ENCODE measurements at places on chromosomes 3 and 15.

- peak; percentile 32 for DNase-seq
These were observed 115.8 kb downstream of the FBXL22 start for GRCh38 chr15:63712828-63713520.

- no peak for DNase-seq
These were observed 47.3 kb downstream of the AMOTL2 start for GRCh38 chr3:134326760-134327593.

DNA sequence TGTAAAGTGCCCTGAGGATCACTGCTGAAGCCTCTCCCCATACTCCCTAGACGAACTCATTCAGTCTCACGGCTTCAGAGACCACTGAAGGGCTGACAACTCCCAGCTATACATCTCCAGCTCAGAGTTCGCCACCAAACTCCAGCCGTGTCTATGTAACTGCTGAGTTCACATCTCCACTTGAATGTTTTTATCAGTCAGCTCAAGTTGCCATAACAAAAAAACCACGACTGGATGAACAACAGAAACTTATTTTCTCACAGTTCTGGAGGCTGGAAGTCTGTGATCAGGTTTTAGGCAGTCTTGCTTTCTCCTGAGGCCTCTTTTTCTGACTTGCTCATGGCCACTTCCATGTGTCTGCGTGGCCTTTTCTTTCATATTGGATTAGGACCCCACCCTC, 223.0 kb upstream of the LRRFIP2 start:
- DNase-seq: no peak

- DNase-seq: peak; percentile 59
These were observed 14.3 kb downstream of the SMC4 start for GRCh38 chr3:160413613-160414248.

DNA sequence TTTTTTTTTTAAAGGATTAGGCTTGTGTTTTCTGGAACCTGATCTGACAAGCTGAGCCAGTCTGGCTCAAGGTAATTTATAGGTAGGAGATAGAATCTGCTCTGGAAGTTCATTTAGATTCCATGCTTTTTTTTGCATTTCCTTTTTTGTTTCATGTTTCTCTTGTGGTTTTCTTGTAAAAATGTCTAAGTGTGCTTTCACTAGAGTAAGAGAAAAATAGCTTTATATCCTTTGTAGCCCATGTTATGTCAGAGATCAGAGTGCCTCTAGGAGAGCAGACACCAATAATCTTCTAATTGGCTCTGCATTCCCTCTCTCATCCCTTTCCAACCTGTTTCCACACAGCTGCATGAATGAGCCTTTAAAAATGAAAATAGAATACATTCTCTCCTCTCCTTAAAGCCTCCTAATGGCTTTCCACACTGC, 389.8 kb upstream of the KCNMB2 start:
- DNase-seq: no peak

- DNase-seq: no peak
These were observed 340 bp downstream of the TMEM44 start for GRCh38 chr3:194632809-194633348.

GRCh38 chr15:82585072-82585471, 44.8 kb upstream of the RPS17 start:
- DNase-seq: no peak

GRCh38 chr3:127887321-127887720, 27.7 kb upstream of the KBTBD12 start:
- DNase-seq: no peak

DNA sequence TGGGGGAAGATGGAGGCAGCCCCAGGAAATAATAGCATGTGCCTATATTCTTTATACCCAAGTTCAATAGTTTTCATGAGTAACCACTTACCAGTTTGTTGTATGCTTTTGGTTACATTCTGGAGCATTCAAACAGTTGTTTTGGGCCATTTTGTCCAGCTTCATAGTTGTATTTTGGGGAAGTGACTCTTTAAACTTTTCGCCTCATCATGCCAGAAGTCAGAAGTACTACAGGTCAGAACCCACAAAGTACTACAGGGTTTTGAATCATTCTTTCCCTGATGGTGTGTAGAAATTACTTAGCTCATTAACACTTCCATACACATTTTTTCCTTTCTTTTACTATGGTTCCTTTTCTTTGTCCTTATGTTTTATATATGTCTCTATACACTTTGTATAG, 210.6 kb downstream of the ARPP21 start:
- DNase-seq: no peak

- no peak for DNase-seq
These were observed 47.4 kb upstream of the P3H2 start for GRCh38 chr3:190167936-190168680.

DNA sequence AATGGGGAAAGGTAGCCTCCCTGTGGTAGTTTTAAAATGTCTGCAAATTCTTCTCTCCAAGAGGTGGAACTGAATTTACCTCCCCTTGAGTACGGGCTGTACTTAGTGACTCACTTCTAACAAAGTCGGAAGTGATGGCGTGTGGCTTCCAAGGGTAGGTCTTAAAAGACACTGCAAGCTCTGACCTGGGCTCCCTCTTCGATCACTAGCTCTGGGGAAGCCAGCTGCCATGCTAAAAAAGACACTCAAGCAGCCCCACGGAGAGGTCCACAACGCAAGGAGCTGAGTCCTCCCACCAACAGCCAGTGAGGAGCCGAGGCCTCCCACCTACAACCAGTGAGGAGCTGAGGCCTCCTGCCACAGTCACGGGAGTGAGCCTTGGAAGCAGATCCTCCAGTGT, 122.0 kb upstream of the HACD2 start:
- DNase-seq: no peak

GRCh38 chr3:197028728-197029510, 698 bp downstream of the MELTF start:
- peak; percentile 19 for DNase-seq

GRCh38 chr15:40105517-40106202, 3.0 kb downstream of the BMF start:
- peak; percentile 14 for DNase-seq

GRCh38 chr3:111314181-111314873, 227.7 kb upstream of the CD96 start:
- DNase-seq: no peak

- no peak for DNase-seq
These were observed 240.2 kb downstream of the TP63 start for GRCh38 chr3:189871418-189871817.

DNA sequence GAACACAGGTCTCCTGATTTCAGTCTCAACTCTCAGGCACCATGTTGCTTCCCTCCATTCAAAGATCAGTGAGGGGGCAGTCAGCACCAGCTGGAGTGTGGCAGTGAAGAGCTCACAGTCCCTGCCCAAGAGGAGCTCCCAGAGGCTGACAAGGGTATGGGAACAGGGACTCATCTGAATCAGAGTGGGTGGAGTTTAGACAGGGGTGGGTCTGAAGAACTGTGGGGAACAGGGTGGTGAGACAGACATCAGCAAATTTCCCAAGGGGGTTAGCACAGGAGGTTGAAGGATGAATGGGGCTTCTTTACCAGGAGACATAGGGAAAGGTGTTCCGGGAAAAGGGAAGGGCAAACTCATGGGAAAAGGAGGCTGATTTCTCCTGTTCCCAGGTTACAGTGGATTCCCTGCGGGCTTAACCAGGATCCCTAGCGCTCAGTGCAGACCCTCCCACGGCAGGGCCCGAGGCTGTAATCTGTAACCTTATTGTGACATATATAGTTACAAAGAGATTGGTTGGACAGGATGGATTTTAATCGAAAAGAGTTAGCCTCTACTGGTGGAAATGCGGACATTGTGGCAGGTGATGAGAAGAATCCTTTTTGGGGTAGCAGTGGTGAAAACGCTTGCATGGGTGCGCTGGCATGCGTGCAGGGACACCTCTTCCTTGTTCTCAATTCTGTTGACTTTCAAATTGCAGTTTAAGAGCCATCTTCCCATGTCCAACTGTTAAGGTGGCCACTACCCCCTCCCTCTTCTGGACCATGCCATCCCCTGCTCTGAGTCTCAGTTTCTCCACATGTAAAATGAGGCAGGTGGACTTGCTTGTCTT, 160.3 kb downstream of the SMAD6 start:
- no peak for DNase-seq

- DNase-seq: no peak
These were observed 779 bp upstream of the CTNNB1 start for GRCh38 chr3:41198526-41198925.

DNA sequence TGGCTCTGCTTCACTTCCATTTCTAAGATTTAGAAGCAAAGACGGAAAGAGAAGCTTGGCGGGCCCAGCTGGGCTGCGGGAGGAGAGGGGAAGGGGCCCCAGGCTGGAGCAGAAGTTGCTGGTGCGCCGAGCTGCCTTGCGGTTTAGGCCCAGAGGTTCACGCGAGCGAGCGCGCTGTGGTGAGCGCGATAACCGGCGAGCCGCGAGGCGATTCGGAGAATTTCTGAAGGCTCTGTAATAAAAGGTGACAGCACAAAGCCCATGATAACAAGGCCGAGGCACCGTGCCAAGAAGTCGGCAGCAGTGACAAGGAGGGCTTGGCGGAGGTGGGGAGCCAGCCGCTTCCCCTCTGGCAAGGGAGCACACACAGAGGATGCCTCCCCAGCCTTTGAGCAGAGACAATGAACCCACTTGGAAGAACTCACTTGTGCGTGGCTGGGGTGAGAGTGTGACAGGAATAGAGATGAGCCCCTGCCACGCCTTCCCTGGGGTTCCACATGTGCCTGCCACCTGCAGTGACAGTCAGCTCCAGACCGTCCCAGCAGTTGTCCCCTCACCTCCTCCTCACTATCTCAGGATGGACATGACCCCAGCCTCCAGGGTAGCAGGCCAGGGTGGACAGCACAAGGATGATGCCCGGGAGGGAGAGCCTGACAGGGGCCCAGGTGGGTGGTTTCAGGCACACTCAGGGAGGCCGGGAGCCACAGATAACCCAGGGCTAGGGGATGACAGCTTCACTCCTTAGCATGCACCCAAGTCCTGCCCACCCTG, 315.2 kb downstream of the UACA start:
- no peak for DNase-seq

DNA sequence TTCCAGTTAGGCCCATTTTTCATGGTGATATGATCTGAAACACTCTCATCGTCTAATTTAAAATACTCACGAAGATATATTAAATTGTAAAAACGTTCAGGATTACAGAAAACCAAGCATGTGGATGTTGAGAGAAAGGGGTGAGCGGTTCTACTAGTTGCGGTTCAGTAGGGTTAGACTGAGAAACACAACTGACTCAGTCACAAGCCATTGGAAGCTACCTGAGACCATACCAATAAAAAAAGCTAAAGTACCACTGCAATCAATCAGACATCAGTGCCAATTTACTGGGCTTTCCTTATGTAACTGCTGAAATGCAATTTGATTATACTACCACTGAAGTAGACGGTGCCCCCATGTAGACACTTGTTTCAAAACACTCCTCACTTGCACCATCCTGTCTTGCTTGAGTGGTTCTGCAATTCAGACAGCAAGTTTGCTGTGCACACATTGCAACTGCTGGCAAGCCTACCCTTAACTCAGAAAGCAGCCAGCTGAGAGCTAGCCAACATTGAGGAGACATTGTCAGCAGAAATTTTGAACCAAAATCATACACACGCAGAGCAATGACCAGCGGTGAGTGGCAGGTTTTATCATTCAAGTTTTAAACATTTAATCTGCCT, 368.7 kb upstream of the ARHGEF26 start:
- DNase-seq: no peak

DNA sequence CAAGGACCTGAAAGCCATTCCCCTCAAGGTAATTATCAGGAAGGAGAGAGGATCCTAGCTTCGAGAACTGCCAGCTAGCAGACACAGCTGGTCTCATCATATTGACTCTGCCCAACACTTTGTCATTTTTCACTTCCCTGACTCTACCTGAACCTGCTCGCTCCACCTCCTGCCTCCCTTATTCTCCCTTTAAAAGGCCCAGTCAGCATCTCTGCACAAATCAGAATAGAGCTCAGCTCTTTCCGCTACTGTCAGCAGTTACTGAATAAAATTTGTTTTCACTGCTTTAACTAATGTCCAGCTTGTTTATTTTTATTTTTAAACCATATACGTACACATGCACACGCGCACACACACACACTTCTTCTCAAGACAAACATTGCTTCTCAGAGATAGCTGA, 57.2 kb upstream of the MCF2L2 start:
- DNase-seq: no peak

GRCh38 chr3:58924578-58924977, 125.2 kb downstream of the CFAP20DC start:
- DNase-seq: no peak

GRCh38 chr15:56215769-56216168, 27.9 kb downstream of the RFX7 start:
- DNase-seq: no peak

DNA sequence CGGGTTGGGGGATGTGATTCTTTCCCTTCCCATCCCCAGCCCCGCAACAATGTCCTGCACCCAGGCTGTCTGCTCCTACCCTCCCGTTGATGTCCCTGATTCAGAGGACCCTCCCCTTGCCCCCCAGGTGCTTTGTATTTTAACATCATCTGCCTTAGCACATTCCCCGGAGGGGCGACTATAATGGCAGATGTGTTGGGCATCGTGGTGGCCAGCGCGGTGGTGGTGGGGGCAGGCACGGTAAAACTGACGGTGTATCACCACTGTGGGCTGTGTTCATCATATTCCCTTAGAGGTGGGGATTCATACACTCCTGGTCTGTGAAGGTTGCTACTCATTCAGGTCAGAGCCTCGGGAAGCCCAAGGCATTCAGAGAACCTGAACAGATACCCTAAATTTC, 173.0 kb downstream of the ADAMTS17 start:
- no peak for DNase-seq

DNA sequence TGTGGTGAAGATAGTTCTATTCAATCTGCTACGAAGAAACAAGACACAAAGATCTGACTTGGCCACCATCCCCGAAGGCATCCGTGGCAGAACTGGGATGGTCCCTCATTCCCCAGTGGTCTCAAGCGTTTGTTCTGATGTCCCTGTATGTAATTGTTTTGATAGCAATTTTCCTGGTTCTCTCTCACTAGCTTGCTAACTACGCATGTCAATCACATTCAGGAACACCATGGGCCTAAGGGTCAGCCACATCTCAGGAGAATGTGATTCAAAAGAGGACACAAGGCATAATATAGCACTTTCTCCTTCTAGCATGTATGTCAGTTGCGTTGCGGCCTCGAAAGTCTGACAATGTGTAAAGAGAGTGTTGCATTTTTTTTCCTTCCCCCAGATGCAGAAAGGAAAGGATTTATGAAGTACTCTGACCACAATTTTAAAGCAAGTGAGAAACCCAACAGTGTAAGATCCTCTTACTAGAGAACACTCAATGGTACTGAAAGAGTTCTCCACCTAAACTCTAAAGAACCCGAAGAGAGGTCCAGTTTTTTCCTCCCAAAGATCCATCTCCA, 32.0 kb upstream of the TCF12 start:
- DNase-seq: no peak

Measured in CD4-positive, CD25-positive, alpha-beta regulatory T cell (primary cell).